AG20443 (cell line): ENCODE measurements at places on chromosomes 12 and 14.

GRCh38 chr14:65035049-65035448, 48.4 kb downstream of the FNTB start:
- no peak for DNase-seq

GRCh38 chr14:93120517-93120916, 4.8 kb upstream of the ITPK1 start:
- no peak for DNase-seq

- no peak for DNase-seq
Measured at GRCh38 chr12:3003357-3003992, 44.3 kb downstream of the TEAD4 start.

DNA sequence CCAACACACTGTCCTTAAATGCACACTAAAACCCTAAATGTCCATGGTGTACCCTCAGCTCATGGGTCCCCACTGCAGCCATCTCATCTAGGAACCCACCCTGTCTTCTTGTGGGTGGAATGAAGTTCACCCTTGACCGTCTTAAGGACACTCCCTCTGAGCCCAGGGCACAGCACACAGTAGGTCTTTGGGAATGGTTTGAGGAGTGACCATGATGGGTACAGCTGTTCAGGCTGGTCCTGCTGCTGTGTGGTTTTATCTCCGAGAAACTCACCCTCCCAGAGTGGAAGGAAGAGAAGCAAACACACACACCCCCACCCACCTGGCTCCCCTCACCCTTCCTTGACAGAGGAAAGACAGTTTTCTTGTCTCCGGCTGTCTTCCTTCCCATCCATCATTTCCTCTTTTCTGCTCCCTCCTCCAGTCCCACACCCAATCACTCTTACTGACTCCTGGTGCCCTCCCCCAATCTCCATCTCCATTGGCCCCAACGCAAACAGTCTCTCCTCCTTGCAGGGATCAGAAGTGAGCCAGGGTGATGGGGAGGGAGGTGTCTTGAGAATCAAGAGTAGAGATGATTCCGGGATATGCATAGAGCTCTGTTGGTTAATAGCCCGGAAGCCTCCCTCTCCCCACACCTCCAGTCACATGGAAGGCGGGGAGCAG, 105.9 kb upstream of the LHX5 start:
- DNase-seq = no peak
